ENCODE measurements at places on chromosomes 5 and 9.

DNA sequence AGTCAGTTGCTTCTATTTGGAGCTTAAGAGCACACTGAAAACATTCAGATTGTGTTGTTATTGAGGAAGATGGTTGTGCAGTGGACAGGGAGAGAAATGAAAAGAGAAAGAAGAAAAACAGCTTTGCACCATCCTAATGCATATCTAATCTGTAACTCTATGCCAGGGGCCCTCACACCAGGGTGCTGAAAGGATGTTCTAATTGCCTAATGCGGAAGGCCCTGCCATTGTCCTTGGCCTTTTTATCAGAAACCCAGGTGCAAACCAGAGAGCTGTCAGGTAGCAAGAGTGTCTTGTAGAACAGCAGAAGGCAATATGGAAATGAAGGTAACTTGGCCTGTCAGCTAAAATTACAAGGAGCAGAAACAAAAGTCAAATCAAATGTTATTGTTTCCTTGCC lies 384.5 kb upstream of the PIK3R1 start:
- no peak for DNase-seq

DNA sequence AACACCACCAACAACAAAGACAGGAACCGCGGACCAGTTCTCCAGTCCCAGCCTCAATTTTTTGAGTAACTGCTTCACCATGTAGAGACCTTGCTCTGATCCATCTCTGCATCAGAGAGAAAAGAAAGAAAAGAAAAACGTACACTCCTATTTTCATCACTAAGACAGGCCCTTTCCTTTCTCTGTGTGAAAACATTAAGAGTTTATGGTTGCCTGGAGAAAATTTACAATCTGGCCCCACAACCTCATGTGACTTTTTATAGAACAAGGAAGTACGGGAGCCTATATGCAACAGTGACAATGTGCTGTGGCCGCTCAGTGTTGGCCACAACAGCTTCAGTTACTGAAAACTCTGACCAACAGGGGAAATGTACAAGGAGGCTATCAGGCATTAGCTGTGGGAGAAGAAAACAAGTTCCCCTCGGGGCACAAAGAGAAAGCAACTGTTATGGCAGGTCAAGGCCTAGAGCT lies 272.9 kb upstream of the PTGER4 start:
- no peak for DNase-seq

- no peak for DNase-seq
These were observed 12.4 kb upstream of the RANBP17 start for GRCh38 chr5:170849374-170849773.

DNA sequence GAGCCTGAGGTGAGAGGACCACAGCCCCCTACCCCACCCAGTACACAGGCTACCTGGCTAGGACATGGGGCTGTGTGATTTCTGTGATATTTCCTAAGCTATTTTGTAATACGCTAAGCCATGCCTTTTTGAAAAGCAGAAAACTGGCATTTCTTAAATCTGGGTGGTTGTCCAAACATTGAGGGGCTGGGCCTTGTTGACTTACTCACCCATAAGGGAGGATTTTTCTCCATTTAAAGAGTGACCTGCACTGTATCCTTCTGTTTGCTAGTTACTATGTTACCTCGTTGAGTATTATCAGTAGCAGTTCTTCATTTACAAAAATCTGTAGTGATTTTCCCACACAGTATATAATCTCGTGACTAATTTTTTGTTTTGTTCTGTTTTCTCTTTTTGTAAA lies 117.5 kb upstream of the OTULINL start:
- DNase-seq, result no peak

DNA sequence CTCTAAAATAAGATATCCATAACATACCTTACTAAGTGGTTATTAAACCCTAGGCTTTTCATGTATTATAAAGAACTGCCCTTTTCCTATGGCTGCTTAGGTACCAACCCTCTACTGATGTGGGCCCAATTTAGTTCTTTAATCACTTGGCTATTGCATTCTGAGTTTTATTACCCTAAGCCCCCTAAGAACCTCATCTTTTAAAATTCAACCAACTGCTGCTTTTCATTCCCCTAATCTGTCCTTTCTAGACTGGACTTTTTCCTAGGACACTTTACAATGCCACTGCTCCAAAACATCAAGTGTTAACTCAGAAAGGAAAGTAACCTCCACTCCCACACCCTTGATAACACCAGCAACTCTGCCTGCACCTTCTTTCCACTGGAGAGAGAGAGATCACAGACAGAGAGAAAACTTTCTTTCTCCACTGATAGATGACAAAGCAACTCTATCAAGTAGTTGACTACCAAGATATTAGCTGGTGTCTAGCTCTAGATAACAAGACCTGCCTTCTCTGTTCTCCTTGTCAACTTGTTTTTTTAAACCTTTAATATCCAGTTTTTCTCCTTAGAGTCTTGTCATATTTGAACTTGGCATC lies 27.3 kb downstream of the ELL2 start:
- DNase-seq, result no peak

GRCh38 chr9:127538849-127539258 lies 73.2 kb upstream of the STXBP1 start:
- DNase-seq, result no peak

DNA sequence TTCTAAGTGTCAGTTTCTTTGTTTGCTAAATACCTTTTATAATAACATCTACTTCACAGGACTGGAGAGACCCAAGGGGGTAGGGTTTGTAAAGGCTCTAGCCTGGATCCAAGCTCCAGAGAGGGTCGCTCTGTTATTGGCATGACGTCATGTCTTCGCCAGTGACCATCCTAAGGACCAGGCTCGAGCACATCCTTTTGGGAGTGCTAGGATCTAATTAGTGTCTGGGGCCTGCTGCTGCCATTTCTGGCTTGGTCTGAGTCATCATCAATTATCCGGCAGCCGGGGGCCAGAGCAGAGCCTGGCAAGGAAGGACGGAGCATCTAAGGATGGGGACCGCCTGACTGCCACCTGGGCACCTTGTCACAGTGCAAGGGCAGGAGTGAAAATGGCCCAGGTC lies 153.0 kb downstream of the NSG2 start:
- no peak for DNase-seq

GRCh38 chr5:332843-333242 lies 11.3 kb downstream of the AHRR start:
- DNase-seq, result peak; percentile 36

DNA sequence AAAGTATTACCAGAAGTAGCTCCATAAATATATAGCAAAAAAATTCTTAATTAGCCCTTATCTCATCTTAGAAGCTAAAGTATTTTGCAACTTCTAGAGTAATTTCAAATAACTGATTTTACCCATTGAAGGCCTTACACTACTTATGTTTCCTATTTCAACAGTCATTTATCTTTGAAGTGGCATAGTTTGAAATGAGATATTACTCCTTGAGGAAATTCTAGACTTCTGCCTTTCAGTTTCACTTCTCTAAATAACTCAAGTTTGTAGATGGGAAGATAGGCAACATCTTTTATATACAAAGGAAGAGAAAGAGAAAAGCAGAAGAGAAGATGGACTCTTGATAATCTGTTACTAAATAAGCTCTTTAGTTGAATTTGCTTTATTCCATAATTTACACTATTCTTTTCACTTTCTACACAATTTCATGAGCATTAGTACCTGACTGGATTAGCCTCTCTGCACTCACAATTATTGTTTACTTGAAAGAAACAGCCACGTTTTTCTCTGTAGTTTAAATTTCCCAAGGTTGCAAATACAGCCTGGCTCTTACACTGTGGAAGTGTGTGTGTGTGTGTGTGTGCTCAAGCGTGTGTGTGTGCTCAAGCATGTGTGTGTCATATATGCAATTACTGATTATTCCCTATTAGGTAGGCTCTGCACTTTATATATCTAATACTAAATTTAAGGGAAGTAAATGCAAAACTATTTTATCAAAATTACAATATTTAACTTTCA lies 60.6 kb upstream of the EMB start:
- DNase-seq, result no peak

DNA sequence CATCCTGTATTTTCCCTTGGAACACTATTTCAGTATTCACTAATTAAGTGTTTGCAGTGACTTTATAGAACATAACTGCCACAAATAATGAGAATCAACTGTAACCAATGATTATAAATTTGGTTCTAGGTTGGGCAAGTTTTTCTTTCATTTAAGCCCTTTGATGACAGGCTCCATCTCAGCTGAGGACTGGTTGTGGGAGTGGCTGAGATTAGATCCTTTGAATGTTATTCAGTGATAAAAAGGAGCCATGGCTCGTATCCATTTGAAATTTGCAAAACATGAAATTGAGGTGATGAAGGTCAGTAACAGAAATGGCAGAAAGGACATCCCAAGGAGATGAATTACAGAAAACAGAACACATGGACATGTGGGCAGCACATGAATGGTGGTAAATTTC lies 138.1 kb upstream of the PCA3 start:
- DNase-seq, result no peak

GRCh38 chr5:79702606-79703380 lies 13.2 kb downstream of the CMYA5 start:
- DNase-seq, result no peak

- no peak for DNase-seq
These were observed 469.2 kb upstream of the WWC1 start for GRCh38 chr5:167822241-167822640.

DNA sequence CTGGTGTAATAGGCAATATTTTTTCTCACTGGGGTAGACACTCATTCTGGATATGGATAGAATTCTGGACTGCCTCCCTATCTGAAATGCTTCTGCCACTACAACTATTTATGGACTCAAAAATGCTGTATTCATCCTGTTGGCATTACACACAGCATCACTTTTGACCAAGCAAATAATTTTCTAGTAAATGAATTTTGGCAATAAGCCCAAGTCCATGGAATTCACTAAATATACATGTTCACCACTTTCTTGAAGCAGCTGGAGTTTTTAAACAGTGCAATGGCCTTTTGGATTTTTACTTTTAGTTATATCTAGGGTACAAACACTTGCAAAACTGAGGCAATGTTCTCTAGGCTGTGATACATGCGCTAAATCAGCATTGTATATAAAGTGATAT lies 724.9 kb upstream of the EDIL3 start:
- DNase-seq, result no peak

- DNase-seq, result no peak
These were observed 50.2 kb upstream of the RNF38 start for GRCh38 chr9:36450110-36450732.
